ENCODE measurements at places on chromosomes 11 and 22. TPM values are rescaled to one million over a fixed set of nuclear protein-coding genes. Genes with fewer than 3 reads are reported as not detected.

GRCh38 chr11:1936781-1937615, 10.1 kb upstream of the MRPL23 start:
- no peaks in the 10 kb centered on the region for H3K36me3 ChIP-seq
- peaks cover 18% of the 10 kb centered on the region for H3K27me3 ChIP-seq
- H3K27ac ChIP-seq = no peak overlapping the region

GRCh38 chr11:95715777-95716241, 73.8 kb downstream of the FAM76B start:
- H3K4me1 ChIP-seq = peaks cover 15% of the 10 kb centered on the region
- no peak overlapping the region for H3K4me3 ChIP-seq

- no peak overlapping the region for H3K4me3 ChIP-seq
- DNase-seq = no peak
- no peak overlapping the region for H3K27ac ChIP-seq
- H3K27me3 ChIP-seq = no peaks in the 10 kb centered on the region
- peaks cover 9% of the 10 kb centered on the region for H3K4me1 ChIP-seq
- H3K36me3 ChIP-seq = peaks cover 12% of the 10 kb centered on the region
Observed at GRCh38 chr11:120375076-120375475, 38.9 kb downstream of the ARHGEF12 start.

- peaks cover 2% of the 10 kb centered on the region for H3K36me3 ChIP-seq
- DNase-seq = no peak
Observed at GRCh38 chr11:98090861-98091505, 929.8 kb upstream of the CNTN5 start.

DNA sequence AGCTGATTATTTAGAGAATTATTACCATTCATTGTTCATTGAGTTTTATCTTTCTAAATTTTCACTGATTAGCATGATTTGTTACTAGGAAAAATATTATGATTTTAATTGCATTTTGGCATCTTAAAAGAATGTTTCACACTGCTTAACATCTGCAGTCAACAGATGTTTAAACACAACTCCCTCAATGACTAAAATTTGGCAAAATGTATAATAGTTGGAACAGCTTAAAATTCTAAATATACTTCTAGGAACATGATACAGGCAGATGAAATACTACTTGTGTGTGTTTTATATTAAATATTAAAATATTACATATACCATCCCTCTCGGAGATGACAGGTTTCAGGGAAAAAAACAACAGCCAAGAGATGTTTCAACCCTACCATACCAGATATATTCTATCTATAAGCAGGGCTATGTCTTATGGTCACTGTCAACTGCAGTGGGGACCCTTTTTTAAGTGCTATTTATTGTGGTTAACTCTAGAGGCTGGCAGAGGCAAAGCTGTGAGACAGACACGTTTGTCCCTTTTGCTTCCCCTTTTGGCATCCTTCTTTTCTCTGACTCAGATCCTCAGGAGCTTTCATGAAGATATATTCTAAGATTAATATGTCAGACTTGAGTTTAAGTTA, 81.9 kb downstream of the BDNF start:
- H3K27ac ChIP-seq = peak overlapping the region; percentile 27
- H3K36me3 ChIP-seq = no peaks in the 10 kb centered on the region
- no peak overlapping the region for H3K4me3 ChIP-seq
- no peaks in the 10 kb centered on the region for H3K27me3 ChIP-seq
- H3K4me1 ChIP-seq = peaks cover 8% of the 10 kb centered on the region
- no peak for DNase-seq

- H3K4me1 ChIP-seq = peaks cover 8% of the 10 kb centered on the region
- no peak overlapping the region for H3K27ac ChIP-seq
- H3K27me3 ChIP-seq = peaks cover 2% of the 10 kb centered on the region
- no peak overlapping the region for H3K4me3 ChIP-seq
Observed at GRCh38 chr11:62402226-62402959, 16.4 kb upstream of the SCGB1A1 start.

- no peaks in the 10 kb centered on the region for H3K36me3 ChIP-seq
- DNase-seq = no peak
- no peak overlapping the region for H3K4me3 ChIP-seq
- H3K27ac ChIP-seq = no peak overlapping the region
- H3K4me1 ChIP-seq = no peaks in the 10 kb centered on the region
Observed at GRCh38 chr22:25735650-25736049, 6.3 kb upstream of the MYO18B start.

DNA sequence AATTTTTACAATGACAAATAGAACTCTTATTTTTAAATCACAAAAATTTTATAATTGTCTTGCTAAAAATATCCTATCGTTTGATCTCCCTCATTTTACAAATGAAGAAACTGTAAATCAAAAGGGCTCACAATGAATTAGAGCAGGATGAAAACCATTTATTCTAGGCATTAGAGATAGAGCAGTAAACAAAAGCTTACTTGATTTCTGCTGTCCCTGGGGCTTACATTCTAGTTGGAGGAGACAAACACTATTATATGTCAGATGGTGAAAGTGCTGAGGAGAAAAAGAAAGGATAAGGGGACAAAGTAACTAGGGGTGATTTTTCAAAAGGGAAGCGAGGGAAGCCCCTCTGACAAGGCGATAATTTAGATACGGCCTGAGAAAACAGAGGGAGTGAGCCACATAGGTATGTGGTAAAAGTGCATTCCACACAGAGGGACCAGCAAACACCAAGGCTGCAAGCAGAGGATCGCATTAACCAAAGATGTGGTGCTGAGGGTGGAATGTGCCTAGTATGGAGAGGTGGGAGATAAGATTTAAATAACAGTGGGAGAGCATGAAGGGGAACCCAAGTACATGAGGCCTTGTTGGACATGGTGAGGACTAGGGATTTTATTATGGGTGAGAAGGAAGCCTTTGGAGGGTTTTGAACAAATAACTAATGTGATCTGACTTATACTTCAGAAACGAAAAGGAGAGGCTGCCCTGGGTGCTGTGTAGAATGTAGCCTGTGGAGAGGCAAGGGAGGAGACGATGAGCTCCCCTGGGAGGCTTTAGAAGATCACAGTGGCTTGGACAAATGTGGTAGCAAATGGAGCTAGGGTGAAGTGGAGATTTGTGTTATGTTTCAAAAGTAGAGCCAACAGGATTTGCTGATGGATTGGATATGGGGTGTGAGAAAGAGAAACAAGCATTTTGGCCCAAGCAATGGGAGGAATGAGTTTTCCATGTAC, 62.1 kb downstream of the PDHX start:
- no peak overlapping the region for H3K4me3 ChIP-seq
- DNase-seq = no peak

DNA sequence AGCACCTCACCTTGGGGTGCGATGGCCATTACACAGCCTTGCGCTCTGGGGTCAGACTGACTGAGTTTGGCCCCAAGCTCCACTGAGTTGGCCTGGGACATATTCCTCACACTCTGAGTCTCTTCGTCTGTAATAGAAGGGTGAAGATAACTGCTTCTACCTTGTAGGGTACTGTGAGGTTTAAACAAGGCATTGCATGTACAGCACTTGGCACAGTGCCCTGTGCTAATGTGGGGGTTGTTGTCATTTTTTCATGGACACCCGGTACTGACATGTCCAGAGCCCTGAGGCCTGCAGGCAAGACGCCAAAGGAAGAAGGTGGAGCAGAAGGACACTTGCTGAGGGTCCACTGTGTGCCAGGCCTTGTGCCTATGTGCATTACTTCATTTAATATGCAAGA, 50.7 kb downstream of the OTOG start:
- no peak overlapping the region for H3K4me3 ChIP-seq
- no peaks in the 10 kb centered on the region for H3K4me1 ChIP-seq
- H3K36me3 ChIP-seq = no peaks in the 10 kb centered on the region
- peaks cover 39% of the 10 kb centered on the region for H3K27me3 ChIP-seq
- no peak overlapping the region for H3K27ac ChIP-seq

- no peaks in the 10 kb centered on the region for H3K27me3 ChIP-seq
- peaks cover 6% of the 10 kb centered on the region for H3K36me3 ChIP-seq
- peak overlapping the region; percentile 56 for H3K27ac ChIP-seq
- H3K4me3 ChIP-seq = no peak overlapping the region
Observed at GRCh38 chr22:42171946-42172719, 41.5 kb upstream of the CYP2D6 start.

GRCh38 chr11:13259374-13259773, 18.2 kb upstream of the BMAL1 start:
- no peak overlapping the region for H3K4me3 ChIP-seq
- peaks cover 34% of the 10 kb centered on the region for H3K27me3 ChIP-seq
- no peak for DNase-seq

DNA sequence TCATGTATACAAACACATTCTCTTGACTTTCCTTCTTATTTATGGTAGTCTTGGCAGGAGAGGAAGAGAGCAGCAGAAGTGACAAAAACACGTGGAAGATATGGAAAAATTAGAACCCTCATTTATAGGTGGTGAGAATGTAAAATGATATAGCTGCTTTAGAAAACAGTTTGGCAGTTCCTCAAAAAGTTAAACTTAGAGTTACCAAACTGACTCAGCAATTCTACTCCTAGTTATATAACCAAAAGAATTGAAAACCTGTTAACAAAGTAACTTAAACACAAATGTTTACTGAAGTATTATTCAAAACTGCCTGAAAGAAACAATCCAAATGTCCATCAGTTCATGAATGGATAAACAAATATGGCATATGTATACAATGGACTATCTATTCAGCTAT, 16.8 kb downstream of the NUCB2 start:
- H3K4me1 ChIP-seq = peaks cover 3% of the 10 kb centered on the region
- H3K27ac ChIP-seq = no peak overlapping the region
- no peaks in the 10 kb centered on the region for H3K27me3 ChIP-seq
- H3K36me3 ChIP-seq = peaks cover 4% of the 10 kb centered on the region
- H3K4me3 ChIP-seq = no peak overlapping the region

DNA sequence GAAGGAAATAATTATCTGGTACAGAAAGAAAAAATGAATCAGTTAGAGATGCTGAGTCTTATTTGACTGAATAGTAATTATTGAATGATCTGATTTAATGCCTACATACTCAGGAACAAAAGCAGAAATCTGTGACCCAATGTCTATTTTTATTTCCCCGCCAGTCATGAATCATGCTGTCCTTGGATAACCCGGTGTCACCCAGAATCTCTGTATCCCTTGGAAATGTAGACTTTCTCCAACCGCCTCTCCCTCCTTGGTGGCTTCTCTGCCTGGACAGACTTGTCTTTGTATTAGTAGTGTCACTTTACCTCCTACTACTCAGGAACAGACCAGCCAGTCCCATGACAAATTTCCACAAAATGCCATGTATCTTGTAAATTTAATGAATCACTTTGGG, 173.3 kb upstream of the PDGFD start:
- H3K27ac ChIP-seq = no peak overlapping the region
- H3K4me3 ChIP-seq = no peak overlapping the region
- DNase-seq = no peak
- no peaks in the 10 kb centered on the region for H3K27me3 ChIP-seq
- H3K36me3 ChIP-seq = no peaks in the 10 kb centered on the region
- H3K4me1 ChIP-seq = no peaks in the 10 kb centered on the region

DNA sequence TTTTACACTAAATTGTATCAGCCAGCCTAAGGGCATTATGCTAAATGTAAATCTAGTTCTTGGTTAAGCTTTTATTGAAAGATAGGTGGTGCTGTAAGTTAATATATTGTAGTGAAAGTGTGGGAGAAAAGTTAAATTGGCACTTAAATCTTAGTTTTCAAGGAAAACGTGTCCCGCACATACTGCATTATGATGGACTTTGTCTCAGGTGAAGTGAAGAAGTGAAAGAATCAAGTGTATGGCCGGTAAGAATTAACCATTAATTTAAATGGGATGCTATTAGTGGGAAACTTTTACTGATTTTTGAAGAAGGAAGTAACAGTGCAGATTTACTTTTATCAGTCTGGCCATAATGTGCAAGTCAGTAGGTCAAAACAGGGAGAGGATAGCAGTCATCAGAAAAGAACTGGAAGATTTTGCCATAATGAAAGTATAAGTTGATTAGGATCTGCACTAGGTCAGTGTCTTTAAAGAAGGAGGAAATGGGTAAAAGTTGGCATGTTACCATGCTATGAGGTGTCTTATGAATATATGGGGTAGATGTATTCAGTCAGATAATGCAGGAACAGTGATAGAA, 81.6 kb downstream of the PDHX start:
- DNase-seq = no peak
- no peaks in the 10 kb centered on the region for H3K4me1 ChIP-seq
- H3K36me3 ChIP-seq = peaks cover 1% of the 10 kb centered on the region
- no peak overlapping the region for H3K27ac ChIP-seq

DNA sequence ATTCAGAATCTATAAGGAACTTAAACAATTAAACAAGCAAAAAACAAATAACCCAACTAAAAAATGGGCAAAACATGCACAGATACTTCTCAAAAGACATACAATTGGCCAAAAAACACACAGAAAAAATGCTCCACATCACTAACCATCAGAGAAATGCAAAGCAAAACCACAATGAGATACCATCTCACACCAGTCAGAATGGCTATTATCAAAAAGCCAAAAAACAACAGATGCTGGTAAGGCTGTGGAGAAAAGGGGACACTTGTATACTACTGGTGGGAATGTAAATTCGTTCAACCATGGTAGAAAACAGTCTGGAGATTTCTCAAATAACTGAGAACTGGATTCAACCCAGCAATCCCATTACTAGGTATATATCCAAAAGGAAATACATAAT, 24.8 kb downstream of the ENTHD1 start:
- no peak for DNase-seq
- no peaks in the 10 kb centered on the region for H3K36me3 ChIP-seq
- no peak overlapping the region for H3K4me3 ChIP-seq

- H3K27ac ChIP-seq = no peak overlapping the region
- no peaks in the 10 kb centered on the region for H3K27me3 ChIP-seq
- H3K36me3 ChIP-seq = peaks cover 16% of the 10 kb centered on the region
- DNase-seq = no peak
Observed at GRCh38 chr11:67486481-67487195, 3.8 kb downstream of the AIP start.

- peaks cover 13% of the 10 kb centered on the region for H3K4me1 ChIP-seq
- no peak overlapping the region for H3K4me3 ChIP-seq
- H3K36me3 ChIP-seq = no peaks in the 10 kb centered on the region
- H3K27me3 ChIP-seq = peaks cover 31% of the 10 kb centered on the region
- no peak overlapping the region for H3K27ac ChIP-seq
Observed at GRCh38 chr11:133163463-133164419, 368.6 kb downstream of the OPCML start.

GRCh38 chr22:29635734-29636357, 32.4 kb downstream of the NF2 start:
- H3K4me3 ChIP-seq = no peak overlapping the region
- H3K36me3 ChIP-seq = peaks cover 9% of the 10 kb centered on the region
- no peak for DNase-seq
- H3K27ac ChIP-seq = no peak overlapping the region

GRCh38 chr11:117194267-117194666, 4.9 kb upstream of the TAGLN start:
- H3K4me1 ChIP-seq = peaks cover 3% of the 10 kb centered on the region
- no peak for DNase-seq
- no peak overlapping the region for H3K4me3 ChIP-seq
- H3K36me3 ChIP-seq = peaks cover 11% of the 10 kb centered on the region

Gene ART1
- total RNA-seq = not detected

Gene OR9G1
- not detected for total RNA-seq

Gene CXCR5
- total RNA-seq = not detected

Gene APOBEC3F
- total RNA-seq = 25.3 TPM

Gene KCNQ1
- total RNA-seq = 3.1 TPM

Gene GPHA2
- 0.41 TPM for total RNA-seq

Gene CATSPERZ
- total RNA-seq = not detected

Gene KRTAP5-5
- not detected for total RNA-seq

Gene CCDC86
- total RNA-seq = 22.7 TPM

Gene SLC43A1
- 46.9 TPM for total RNA-seq

Gene P4HA3
- total RNA-seq = 0.17 TPM

Measured in progenitor cell of endocrine pancreas (in vitro differentiated cells).